Hair follicular keratinocyte (primary cell): ENCODE measurements at places on chromosomes 1 and 21. TPM values are rescaled to one million over a fixed set of nuclear protein-coding genes. Genes with fewer than 3 reads are reported as not detected.

FCRL6 gene
- total RNA-seq = not detected in 2 replicates

GJA4 gene
- not detected in 2 replicates for total RNA-seq

FCRL2 gene
- not detected in 2 replicates for total RNA-seq

LAMC1 gene
- 114 and 123 TPM in 2 replicates for total RNA-seq

SLC1A7 gene
- not detected in 2 replicates for total RNA-seq

GBP3 gene
- total RNA-seq = 7.3 and 10.5 TPM in 2 replicates

EDN2 gene
- 0.08 TPM in 1 of 2 replicates, not detected in the other for total RNA-seq

PRKAA2 gene
- 0.53 and 1.6 TPM in 2 replicates for total RNA-seq

LCE3E gene
- total RNA-seq = 0.68 and 1.6 TPM in 2 replicates

C4BPA gene
- total RNA-seq = not detected in 2 replicates

NDUFS5 gene
- total RNA-seq = 485 and 577 TPM in 2 replicates

CFHR2 gene
- total RNA-seq = not detected in 2 replicates

MAD2L2 gene
- 62.5 and 71.8 TPM in 2 replicates for total RNA-seq

OR2T33 gene
- total RNA-seq = not detected in 2 replicates

IGSF5 gene
- total RNA-seq = not detected in 2 replicates

PBX1 gene
- 0.53 and 0.86 TPM in 2 replicates for total RNA-seq

S100A9 gene
- 1,435 and 1,560 TPM in 2 replicates for total RNA-seq

PHGDH gene
- 184 and 311 TPM in 2 replicates for total RNA-seq

CDCP2 gene
- not detected in 2 replicates for total RNA-seq

RNF220 gene
- 120 and 134 TPM in 2 replicates for total RNA-seq

LYPD8 gene
- not detected in 2 replicates for total RNA-seq

SLC44A3 gene
- total RNA-seq = 1.5 and 2.5 TPM in 2 replicates

MCOLN2 gene
- 2.0 and 2.9 TPM in 2 replicates for total RNA-seq

CNTN2 gene
- not detected in 2 replicates for total RNA-seq

OR6K3 gene
- total RNA-seq = not detected in 2 replicates

NR5A2 gene
- total RNA-seq = not detected in 2 replicates

MRPL55 gene
- 72.2 and 92.4 TPM in 2 replicates for total RNA-seq

LAMTOR2 gene
- 118 and 130 TPM in 2 replicates for total RNA-seq

CADM3 gene
- not detected in 2 replicates for total RNA-seq

PTPRC gene
- not detected in 2 replicates for total RNA-seq

FLG gene
- 0.08 and 0.16 TPM in 2 replicates for total RNA-seq

ZNF436 gene
- total RNA-seq = 9.0 and 11.6 TPM in 2 replicates
